ENCODE measurements at places on chromosomes 6 and 20.

GRCh38 chr6:13988049-13988738 is 63.4 kb downstream of the RNF182 start:
- no peak for DNase-seq

DNA sequence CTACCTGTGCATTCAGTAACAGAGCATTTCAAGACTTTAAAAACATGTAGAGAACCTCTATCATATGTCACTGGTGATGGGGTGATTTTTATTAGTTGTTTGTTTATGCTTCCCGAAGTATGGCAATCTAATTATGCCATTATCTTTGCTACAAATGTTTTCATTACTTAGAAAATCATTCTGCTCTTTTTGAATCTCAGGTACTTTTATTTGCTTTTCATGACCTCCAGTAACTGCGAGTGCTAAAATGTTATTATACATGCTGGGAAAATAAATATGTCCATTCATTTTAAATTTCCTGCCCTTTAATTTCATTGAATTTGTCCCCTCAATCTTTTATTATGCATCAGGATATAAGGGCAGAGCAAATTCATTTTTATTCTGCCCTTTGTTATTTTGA is 515.7 kb downstream of the NKAIN2 start:
- DNase-seq: no peak

DNA sequence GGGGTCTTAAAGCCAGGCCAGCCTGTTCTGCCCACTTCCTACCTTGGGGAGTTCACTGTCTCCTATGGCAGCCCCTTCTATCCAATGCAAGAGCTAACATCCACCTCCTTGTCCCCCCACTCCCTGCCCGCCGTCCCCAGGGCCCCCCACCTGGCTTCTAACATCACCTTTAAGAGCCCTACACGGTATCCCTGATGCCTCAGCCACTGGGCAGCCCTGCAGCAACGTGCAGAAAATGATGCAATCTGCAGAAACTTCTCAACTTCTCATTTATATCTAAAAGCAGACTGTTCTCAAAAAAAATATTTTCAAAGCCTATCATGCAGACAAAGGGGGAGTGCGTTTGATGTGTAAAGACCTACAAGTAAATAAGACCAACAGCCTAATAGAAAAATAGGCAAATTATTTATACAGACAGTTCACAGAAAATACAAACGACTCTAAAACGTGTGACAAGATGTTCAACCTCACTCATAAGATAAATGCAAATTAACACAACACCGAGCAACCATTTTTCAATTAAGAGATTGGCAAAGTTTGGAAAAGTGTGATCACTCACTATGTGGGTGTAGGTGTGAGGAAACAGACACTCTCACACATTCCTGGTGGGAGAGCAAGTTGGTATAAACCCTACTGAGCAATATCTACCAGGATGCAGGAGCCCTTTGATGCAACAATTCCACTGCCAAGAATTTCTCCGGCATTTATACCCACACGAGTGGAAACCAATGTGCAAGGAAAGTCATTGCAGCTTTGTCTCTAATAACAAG is 15.1 kb upstream of the HCK start:
- no peak for DNase-seq

GRCh38 chr6:32666420-32667300 is at the start of gene HLA-DQB1:
TSS of gene HLA-DQB1 (minus strand) at chr6:32666657. CDS start at chr6:32666607, 50 bp downstream.
- DNase-seq: no peak

DNA sequence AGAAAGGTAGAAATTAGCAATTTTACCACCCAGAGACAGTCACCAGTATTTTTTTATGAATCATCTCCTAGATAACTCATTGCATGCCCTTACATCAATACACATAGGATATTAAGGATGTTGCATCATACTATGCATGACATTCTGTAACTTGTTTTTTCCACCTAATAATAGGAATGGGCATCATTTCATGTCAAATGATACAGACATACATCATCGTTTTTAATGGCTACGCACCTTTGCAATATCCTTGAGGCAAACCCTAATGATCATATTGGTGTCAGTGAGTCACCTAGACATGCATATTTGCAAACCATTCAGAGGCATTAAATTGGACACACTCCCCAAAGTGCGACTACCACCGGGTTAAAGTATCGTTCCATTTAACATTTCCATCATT is 309.7 kb upstream of the AGPAT4 start:
- no peak for DNase-seq

- no peak for DNase-seq
These were observed 42.1 kb downstream of the SMAP1 start for GRCh38 chr6:70709826-70710225.

DNA sequence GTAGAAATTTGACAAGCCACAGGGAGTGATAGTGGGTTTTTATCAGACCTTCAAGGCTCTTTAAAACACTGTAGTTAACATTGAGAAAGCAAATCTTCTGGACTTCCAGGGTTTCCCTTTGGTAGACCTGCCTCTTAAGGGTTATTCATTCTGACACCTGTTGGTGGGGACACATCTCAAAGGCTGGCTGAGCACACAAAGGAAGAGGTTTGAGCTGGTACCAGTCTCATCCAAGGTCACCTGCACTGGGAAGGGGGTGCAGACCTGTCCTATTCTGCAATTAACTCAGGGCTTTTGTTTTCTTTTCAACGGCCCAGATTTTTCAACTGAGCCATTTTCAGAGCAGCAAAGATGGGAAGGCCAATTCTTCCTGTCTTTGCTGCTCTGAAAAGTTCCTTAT is 45.6 kb downstream of the EDN1 start:
- no peak for DNase-seq

DNA sequence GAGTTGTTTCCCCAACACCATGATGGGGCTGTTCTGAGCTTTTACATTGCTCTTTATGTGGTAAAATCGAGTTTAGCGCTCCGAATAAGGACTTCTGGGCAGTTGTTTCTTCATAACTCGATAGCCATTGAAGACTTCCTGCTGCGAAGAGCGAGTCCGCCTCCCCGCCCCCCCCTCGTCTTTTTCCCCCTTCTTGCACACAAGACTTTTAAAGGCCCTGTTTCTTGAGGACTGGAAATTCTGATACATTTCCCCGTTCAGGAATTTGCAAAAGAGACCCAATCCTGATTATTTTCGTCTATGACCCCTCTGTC is 1.5 kb upstream of the CITED2 start:
- no peak for DNase-seq

GRCh38 chr20:49392745-49393144 is 89.7 kb downstream of the KCNB1 start:
- no peak for DNase-seq

DNA sequence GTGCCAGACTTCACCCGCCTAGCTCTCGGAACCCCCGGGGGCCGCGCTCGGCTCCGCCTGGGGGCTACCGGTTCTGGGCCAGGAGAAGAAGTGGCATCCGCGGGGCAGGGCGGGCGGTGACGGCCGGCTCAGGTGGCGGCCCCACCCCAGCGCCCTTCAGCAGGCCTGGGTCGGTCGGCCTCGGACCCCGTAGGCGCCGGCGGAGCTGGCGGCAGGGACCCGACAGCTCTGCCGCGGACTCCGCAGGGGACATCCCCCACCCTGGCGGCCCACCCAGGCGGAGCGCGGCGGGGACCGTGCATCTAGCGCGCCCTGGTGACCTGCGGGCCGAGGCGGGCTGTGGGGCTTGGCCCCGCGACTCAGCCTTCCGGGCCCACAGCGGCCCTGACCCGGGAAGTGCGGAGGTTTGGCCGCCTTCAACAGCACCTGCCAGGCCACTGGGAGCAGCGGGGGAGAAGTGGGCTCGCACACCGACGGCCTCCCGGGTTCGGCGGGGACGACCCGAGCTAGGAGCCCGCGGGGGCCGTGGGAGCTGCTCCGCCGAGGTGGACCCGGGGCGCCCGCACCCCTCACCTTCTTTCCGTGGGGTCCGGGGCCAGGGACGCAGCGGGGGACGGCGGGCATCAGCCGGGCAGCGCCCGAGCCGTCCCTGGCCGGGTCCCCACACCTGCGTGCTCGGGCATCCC is 87.1 kb downstream of the TMEM242 start:
- no peak for DNase-seq

- no peak for DNase-seq
These were observed 87.5 kb downstream of the SH3BGRL2 start for GRCh38 chr6:79718509-79719247.

GRCh38 chr20:8389381-8390036 is 257.4 kb downstream of the PLCB1 start:
- DNase-seq: no peak

DNA sequence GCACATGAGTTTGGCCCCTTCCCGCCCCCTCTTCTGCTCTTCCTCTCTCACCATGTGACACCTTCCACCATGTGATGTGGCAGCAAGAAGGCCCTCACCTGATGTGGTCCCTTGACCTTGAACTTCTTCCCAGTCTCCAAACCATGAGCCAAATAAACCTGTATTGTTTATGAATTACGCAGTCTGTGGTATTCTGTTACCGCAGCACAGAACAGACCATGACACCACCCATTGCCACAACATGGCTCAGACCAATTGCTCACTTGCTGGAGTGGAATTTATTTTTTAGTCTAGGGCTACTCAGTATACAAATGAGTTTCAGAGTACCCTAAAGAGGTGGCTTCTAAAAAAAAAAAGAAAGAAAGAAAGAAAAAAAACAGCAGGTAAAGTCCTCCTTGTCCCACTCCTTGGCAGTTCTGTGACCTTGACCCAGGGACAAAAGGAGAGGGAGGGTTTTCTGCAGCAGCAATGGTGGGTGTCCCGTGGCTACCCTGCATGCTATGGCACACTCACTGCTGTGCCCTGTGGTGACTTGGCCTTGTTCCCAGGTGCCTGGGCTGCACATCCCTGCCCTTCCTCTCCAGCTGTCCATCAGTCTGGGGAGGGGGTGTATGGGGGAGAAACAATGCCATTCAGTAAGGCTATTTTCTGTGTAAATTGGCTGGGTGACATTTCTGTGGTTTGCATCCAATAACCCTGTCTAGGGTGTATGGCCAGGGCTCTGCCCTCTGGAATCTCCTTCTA is 5.4 kb upstream of the VSX1 start:
- DNase-seq: no peak

DNA sequence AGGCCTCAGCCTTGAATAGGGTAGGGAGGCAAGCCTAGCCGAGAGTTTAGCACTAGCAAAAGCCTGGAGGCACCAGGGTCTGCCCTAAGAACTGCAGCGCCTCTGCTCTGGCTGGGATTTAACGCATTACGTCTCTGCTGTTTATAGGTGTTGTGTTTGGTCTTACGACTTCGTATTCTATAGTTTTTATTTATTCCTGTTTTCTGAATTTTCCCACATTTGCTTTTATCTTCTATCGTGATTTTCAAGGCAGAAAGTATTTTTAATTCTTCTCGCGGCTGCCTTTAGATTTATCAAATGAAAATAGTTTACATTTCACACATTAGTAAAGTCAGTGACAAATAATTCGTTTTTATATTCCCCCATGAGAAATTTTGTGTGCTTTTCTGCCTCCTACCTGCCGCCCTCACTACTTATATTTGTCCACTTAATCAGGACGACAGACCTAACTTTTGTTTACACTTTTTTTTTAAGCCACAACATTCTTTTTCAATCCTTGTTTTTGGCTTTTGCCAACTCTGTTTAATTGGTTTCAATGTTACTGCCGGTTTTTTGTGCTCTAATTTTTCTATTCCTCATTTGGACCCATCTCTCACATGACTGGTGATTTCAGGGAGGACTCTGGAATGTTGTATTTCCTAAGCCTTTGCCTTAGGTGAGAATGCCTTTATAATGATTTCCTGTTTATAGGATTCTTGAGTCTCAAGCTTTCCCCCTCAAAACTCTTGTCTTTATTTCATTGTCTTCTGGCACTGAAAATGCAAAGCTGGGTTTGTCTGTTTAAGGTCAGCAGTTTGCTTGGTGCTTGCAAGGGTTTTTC is 1.3 kb upstream of the LZTS3 start:
- no peak for DNase-seq

DNA sequence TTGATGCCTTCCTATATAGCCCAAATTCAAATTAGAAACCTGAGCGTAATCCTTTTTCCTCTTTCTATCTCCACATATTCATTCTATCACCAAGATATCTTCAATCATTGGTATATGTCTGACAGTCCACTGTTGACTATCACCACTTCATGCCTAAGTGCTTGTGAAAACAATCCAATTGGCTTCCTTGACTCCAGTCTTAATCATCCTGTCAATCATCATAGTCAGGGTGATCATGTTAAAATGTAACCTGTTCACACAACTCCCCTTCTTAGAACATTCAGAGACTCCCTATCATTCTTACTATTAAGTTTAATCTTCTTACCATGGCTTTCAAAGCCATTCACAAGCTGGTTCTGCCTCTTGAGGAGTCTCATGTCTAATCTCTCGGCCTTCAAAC is 616.7 kb downstream of the PHF3 start:
- no peak for DNase-seq

GRCh38 chr6:166417285-166417691 is 34.5 kb upstream of the MPC1 start:
- DNase-seq: no peak

- no peak for DNase-seq
These were observed 190.9 kb downstream of the MAFB start for GRCh38 chr20:40497899-40498691.

GRCh38 chr20:49446808-49447207 is 35.7 kb downstream of the KCNB1 start:
- no peak for DNase-seq

- DNase-seq: no peak
These were observed 37.9 kb upstream of the IRAK1BP1 start for GRCh38 chr6:78829407-78829806.

- DNase-seq: no peak
These were observed 116.2 kb upstream of the SYNDIG1 start for GRCh38 chr20:24353135-24353690.

GRCh38 chr20:38997622-38998021 is 35.5 kb downstream of the DHX35 start:
- DNase-seq: no peak

DNA sequence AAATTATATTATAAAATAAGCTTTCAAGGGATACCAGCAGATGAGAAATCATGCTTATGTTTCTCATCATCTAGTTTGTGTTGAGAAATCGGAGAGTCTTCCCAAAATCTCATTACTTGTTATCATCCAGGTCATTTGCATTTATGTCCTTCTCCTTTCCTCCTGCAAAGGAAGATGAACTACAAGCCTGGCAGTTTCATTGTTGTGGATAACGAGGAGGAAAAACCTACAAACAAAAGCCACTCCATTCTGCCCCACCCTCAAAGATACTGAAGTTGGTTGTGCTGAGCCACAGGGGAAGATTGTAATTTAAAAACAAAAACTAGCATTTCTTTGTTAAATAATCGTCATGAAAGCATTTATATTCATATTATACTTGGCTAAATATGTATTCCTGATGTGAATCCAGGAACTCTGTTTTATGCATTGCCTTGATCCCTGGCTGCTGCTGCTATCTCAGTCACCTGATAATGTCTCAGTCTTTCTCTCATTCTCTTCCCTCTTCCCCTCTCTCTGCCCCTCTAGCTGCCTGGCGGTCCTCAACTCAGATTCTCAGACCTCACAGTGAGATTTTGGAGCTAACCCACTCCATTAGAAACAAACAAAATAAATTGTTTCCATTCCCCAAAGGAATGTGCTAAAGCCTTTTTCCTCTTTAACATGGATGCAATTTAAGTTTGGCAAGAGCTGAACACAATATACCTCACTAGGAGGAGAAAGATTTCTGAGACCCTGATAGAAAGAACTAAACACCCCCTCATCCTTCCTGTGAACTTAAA is 185.3 kb downstream of the ADAT2 start:
- DNase-seq: no peak

- DNase-seq: no peak
These were observed 201.1 kb downstream of the TFAP2B start for GRCh38 chr6:51019806-51020205.

- DNase-seq: no peak
These were observed 557.6 kb downstream of the QKI start for GRCh38 chr6:163971841-163972838.

- DNase-seq: no peak
These were observed 80.6 kb downstream of the FNDC1 start for GRCh38 chr6:159249752-159250151.

Data from NCI-H1436 treated with DMSO at 0.1 percent for 48 hours (cell line).